Left lung (tissue), 14 donors: ENCODE measurements at places on chromosomes 2 and 18. TPM values are rescaled to one million over a fixed set of nuclear protein-coding genes. Genes with fewer than 3 reads are reported as not detected.

DNA sequence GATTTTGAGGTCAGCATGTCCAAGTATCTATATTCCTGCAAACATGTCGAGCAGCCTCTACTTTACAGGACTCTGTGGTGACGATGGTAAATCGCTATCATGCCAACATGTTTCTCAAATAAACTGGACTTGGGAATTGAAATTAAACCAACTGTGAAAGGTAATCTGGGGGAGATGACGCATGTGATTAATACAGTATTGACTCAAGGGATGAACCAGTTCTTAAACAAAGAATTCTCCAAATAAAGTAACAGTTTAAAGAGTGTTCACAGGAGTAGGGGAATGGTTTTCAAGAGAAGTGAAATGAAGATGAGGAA lies 54.3 kb downstream of the THUMPD2 start:
- no peak for DNase-seq

DNA sequence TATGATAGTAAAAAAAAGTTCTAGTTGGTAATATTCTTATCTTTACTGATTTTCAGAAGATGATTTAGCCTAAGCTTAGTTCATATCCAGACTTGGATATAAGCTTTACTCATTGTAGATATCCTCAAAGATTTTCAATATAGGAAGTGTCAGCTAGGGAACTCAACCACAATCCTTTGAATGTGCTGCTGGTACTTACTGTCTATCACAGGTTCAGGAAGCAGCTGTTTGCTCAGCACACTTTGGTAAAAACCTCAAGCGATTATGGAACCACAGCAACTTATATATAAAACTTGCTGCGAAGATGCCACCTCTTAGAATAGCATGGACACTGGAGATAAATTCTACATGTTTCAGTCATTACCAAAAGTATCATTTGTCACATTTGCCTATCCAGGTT lies 60.1 kb upstream of the TNFRSF11A start:
- no peak for DNase-seq

DNA sequence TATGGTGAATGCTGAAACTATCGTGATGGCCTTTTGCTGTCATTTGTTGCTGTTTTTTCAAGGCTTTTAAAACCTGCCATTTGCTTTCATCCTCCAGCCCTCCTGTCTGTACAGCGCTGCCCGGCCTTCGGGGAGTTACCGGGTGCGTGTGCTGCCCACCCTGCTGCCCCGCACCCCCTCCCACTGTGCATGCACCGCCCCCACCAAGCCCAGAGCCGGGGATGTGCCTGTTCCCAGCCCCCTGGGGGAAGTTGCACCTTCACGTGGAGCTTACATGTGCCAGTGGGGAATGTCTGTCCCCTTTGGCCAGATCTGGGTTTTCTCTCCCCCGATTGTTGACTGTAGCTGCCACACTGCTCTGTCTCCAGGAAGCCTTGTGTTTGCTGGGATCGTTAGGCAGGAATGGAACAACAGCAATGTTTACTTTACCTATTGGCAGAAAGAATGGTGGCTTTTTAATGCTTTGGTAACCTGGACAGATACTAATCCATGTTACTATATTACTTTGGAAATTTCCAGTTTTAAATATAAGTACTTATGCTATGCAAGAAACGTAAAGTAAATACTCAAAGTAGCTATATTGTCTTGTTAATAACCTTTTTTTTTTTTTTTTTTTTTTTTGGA lies 64.8 kb upstream of the RBM44 start:
- DNase-seq = no peak

UGT1A5 gene
- total RNA-seq = 0.10 TPM
